Psoas muscle (tissue), 8 donors: ENCODE measurements at places on chromosomes 13 and 19.

DNA sequence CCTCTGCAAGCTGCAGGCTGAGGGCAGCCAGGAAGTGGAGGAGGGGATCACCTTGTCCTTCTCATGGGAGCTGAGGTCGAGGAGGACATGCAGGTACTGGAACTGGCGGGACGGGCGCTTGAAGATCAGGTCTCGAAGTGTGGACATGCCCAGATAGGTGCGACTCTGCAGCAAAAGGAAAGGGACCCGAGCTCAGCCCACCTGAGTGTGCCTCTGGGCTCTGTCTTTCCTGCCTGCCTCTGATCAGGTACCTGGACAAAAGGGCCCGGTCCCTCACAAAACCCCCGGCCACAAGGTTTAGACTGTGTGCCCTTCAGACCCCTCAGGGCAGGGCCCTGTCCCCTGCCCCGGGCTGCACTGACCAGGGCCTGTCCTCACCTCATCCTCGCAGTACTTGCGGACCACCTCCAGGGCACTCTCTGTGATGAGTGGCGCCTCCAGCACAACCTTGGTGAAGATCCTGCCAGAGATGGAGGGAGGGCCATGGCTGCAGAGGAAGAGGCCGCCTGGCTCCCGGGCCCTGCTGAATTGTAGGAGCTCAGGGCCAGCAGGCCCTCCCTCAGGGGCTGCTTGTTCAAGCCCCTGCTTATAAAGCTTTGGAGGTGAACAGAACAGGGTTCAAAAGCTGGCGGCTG, 12.5 kb upstream of the RSPH6A start:
- DNase-seq: no peak

GRCh38 chr13:52811841-52812240, 36.6 kb downstream of the PCDH8 start:
- no peak for DNase-seq

DNA sequence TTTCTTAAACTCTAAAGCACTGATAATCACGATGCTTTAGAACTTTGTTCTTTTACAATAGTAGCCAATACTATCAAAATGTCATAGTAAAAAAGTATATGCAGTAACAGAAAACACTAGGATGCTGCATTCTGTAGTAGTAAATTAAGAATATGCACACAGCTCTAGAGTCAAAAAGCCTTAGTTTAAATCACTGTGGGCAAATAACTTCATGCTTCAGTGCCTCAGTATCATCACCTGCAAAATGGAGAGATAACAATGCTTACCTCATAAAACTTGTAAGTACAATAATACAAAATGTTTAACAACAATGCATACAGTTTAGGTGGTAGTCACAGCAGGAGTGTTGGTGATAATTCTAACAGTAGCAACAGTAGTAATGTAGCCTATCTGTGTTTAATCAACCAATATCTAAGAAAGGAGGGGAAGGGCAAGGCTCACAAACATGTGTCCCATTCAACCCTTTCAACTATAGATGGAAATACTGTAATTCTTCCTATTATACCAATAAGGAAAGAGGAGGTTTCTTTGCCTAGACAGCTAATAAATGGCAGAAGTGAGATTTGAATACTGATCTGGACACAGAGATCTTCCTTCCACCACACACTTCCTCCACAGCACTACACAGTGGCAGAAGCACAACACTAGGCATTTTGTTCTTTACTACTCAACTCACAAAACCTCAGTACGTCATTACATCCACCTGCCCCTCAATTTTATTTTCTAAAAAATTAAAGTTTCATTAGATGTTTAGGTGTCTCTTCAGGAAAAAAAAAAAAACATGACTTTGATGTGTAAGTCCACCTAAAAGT, 4.6 kb downstream of the RBM26 start:
- DNase-seq: no peak

DNA sequence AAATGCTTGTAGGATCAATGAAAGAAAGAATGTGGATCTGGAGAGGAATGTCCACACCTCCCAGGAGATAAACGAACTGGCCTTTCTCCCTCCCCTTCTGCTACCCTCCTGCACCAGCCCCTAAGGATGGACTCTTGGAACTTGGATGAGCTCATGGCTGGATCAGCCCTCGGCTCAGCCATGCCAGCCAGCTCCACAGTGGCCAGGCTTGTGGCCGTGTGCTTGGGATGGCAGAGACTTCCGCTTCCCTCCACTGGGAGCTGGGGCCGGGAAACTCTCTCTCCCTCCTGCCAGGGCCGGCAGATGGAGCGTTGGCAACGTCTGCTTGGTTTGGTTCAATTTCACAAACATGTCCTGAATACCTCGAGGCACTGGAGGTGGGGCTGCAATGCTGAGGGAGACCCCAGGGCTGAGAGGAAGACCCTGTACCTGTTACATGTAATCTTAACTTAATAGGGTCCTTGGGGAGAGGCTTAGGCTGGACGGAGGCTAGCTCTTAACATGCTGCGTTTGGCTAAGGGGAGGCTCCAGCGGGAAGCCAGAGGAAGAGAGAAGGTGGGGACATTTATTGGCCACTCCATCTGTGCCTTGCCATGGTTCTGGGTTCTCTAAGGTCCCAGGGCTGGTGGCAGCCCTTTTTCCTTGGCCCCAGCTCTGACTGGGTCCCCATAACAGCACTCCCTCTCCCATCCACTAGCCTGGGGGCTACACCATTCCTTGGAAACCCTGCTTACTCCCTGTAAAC, 152.5 kb downstream of the IER2 start:
- no peak for DNase-seq

DNA sequence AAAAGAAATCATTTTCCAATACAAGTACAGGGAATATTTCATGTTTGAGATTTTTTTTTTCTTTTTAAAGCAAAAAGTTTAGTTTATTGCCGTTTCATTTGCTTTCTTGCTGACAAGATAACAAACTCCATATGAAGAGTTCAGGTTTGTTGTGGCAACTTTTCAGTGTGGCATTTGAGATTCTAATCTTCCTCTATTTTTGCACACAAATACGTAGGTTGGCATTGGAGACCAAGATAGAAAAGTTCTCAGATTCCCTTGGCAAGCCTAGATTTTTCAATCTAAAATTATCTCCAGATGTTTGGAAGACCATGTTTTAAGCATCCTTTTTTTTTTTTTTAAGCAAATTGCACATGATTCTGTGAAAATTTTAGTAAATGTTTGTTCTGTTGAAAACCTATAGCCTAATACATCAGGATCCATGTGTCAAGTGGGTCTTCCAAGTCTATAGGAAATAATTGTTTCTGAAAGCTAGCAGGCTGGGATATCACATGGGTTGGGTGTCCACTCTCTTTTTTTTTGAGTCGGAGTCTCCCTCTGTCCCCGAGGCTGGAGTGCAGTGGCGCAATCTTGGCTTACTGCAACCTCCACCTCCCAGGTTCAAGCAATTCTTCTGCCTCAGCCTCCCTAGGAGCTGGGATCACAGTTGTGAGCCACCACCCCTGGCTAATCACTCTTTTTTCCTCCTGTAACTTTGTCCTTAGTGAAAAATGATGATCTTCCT, 2.6 kb downstream of the GARRE1 start:
- no peak for DNase-seq

DNA sequence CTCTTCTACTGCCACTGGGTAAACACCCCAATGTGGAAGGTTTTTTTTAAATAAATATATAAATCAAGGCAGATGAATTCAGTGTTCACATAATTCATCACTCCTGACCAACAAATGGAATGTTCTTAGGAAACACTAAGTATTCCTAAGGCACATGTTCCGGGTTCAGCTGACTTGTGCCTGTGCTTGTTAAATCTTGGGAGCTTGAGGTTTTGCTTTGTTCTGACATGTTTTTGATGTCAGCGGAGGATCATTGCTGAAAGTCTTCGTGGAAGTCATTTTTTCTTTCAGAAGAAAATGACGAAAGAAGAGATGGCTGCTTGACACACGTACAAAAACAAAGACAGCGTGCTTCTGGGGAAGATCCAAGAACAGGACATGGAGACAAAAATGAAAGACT, 185.8 kb downstream of the MZT1 start:
- DNase-seq: no peak

DNA sequence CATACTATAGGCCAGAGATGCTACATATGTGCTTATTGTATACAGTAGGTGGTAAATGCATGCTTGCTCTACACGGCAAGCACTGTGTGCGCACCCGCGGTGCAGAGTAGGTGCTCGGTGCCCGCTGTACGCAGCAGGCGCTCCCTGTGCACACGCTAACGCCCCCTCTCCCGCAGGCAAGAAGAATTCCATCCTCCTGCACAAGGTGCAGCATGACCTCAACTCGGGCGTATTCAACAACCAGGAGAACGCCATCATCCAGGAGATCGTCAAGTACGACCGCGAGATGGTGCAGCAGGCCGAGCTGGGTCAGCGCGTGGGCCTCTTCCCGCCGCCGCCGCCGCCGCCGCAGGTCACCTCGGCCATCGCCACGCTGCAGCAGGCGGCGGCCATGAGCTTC, 17.7 kb downstream of the POLRMT start:
- DNase-seq: no peak

- no peak for DNase-seq
Measured at GRCh38 chr13:83883061-83883523, 818 bp upstream of the SLITRK1 start.

GRCh38 chr13:77056382-77056781, 29.4 kb upstream of the FBXL3 start:
- DNase-seq: no peak

DNA sequence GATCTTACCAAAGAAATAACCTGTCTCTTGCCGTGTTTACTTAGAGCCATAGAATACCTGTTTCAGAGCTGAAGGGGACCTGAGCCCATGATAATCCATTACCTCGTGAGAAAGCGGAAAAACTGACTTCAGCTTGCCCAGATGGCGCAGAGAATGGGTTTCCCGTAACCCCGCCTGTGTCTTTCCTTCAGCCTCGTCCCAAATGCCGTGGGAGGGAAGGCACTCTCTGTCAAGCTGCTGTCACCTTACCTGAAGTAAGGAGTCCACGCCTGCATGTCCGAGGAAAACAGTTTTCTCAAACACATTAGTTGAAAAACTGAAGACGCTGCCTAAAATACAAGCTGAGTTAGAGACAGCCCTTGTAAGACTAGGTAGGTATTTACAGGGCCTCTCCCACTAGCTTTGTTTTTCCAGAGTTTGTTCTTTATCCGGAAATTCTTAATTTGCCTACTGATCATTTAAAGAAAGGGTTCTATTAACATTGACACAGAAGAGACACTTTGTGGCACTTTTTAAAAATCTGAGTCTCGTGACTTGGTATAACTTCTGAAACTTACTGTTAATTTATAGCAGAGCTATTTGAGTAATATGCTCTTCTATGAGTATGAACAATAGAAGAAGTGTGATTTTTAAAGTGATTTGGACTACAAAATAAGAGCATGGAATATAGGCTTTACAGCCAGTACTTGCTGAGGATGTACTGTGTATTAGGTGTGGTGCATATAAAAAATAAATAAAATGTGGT, 1.3 kb upstream of the INTS6 start:
- no peak for DNase-seq

GRCh38 chr19:50321831-50322230, 7.3 kb downstream of the KCNC3 start:
- DNase-seq: no peak

- DNase-seq: no peak
Measured at GRCh38 chr19:28296506-28296905, 916.4 kb downstream of the UQCRFS1 start.

DNA sequence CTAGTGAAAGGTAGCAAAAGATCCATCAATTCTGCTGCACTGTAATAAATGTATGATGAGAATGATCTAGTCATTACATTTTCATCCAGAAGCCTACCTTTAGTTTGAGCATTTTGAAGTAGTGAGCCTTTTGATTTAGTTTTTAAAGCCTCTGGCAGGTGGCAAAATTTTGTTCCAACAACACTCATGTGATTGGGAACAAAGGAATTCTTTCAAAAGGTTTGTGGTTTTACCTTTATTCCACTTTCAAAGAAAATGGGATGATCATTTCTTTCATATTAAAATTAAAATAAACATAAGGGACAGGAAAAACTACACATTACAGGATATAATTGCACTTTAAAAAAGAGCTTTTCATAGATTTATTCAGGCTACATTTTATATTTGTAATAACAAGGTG, 260.2 kb downstream of the DACH1 start:
- no peak for DNase-seq

GRCh38 chr13:84588023-84588422, 705.7 kb upstream of the SLITRK1 start:
- no peak for DNase-seq

GRCh38 chr13:47109028-47109427, 212.2 kb upstream of the HTR2A start:
- no peak for DNase-seq

DNA sequence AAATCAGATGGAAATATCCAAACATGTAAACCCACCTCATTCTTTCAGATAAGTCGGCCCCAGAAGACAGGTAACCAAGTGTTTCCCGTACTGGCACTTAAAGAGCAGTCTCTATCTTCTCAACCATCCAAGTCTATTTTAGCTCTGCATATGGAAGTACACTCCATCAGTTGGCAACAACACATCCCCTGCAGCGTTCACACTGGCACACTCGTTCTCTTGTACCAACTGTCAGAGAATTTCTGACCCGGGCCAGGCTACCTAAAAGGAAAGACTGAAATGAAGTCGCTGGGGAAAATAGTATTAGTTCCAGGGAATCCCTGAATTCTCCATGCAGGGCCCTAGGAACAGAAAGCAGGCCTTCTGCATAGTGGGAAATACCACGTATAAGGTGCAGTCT, 109.3 kb downstream of the RXFP2 start:
- no peak for DNase-seq

DNA sequence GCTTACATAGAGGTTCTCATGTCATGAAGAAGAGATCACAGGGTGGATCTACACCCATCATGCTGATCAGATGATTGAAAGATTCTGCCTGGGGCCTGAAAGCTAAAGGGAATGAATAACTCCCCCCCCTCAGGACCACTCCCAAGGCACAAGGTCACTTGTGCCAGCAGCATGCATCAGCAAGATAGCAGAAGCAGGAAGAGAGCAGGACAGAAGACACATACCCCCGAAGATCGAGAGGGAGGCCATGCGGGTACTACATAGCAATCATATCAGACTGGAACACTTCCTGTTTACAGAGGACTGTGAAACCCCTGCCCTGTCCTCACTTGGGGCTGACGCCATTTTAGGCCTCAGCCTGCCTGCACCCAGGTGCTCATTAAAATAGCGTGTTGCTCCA, 143.2 kb upstream of the EDNRB start:
- no peak for DNase-seq

DNA sequence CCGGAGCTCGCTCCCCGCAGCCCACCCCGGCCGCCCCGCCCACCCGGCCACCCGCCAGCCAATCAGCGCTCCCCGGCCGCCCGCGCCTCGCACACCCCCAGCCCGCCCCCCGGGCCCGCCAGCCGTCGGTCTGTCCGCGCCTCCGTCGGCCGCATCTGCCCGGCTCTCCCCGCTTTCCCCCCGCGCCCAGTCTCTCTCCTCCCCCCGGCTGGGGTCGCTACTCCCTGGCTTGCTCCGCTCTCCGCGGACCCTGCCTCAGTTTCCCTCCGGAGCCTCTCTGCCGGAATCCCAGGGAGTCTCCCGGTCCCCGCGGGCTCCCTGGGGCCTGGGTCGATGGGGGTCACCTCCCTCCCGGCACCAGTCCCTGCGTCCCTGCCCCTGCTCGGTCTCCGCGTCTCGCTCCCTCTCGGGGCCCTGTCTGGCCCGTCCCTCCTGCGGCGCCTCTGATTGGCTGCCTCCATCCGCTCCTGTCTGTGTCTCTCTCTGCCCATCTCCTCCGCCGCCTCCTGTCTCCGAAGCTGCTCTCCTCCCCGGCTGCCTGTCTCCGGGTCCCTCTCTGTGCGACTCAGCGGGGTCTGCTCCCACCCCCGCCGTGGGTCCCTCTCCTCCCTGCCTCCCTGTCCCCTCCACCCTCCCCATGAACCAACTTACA, 484 bp downstream of the IL11 start:
- no peak for DNase-seq
